Common myeloid progenitor, CD34-positive (primary cell): ENCODE measurements at places on chromosomes 7 and 10.

- no peak for DNase-seq
These were observed 48.7 kb upstream of the RELN start for GRCh38 chr7:104038136-104038535.

GRCh38 chr7:676246-676971 lies 50.1 kb upstream of the DNAAF5 start:
- DNase-seq, result no peak

DNA sequence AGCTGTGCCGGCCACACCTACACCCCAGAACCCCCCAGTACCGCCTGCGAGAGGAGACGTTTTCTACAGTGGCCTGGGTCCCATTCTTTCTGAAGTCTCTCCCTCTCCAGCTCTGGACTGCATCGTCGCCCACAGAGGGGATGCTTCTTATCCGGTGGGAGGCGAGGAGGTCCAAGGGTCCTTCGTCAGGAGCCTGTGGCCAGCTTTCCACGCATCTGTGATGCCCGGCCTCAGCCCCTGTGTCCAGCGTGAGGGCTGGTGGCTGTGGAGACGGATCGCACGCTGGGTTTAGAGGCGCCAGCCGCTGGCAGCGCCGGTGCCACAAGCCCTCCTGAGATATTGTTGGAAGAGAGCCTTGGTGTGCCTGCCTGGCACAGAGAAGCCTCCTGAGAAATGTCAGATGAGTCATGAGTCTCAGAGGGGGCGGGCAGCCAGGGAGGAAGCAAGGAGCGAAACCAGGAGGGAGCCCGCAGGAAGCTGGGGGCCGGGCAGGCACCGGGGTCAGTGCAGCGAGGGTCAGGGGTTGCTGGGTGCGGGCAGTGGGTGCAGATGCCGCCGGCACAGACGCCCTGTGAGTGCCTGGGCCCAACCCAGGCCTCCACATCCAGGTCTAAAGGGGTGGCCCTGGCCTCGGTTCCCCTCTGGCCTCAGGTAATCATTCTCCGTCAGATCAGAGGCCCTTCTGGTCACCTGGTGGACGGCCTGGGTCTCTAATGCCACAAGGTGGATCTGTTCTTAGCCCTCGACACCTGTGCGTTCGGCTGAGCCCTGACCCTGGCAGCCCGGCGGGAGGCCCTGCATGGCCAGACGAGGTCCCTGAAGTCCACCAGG lies 86.0 kb upstream of the DIP2C start:
- no peak for DNase-seq

GRCh38 chr7:72924386-72924732 lies 536 bp upstream of the POM121 start:
- DNase-seq, result no peak
